Stimulated activated CD4-positive, alpha-beta T cell treated with anti-CD3 and anti-CD28 coated beads, Interleukin-1b, Interleukin-23, amount 100 ng/mL, for 1 hour (primary cell): ENCODE measurements at places on chromosomes 5 and 9.

- no peak for DNase-seq
Observed at GRCh38 chr5:88391116-88391515, 122.5 kb upstream of the TMEM161B start.

- no peak for DNase-seq
Observed at GRCh38 chr9:115202181-115202580, 84.2 kb upstream of the TNC start.

DNA sequence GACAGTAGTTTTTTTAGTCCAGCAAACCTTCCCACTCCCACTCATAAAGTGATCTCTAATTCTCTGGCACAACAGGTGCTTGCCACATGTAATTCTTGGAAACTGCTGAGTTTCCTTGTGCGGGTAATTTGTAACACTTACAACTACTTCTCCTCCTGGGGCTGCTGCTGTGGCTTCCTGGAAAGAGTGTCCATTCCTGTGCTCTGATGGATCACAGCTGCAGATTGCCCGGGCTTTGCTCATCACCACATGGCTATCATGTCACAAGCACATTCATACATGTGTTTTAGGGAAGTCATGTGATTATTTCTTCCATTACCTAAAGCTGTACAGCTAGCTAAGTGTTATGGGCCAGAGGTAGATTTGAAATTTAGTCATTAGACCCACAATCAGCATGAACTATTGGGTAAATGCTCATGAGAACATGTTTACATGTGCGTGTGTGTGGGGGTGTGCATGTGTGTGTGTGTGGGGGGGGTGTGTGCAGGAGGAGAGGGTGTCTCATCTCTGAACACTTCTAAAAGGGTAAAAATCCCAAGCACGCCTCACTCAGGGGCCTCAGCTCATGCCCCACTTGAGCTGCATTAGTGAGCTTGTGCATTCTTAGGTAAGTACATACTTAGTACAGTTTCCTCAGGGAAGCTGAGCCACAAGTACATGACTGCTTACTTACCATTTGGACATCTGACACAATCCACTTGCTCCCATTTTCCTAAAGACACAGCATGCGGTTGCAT, 118.1 kb upstream of the CCDC112 start:
- DNase-seq = no peak

DNA sequence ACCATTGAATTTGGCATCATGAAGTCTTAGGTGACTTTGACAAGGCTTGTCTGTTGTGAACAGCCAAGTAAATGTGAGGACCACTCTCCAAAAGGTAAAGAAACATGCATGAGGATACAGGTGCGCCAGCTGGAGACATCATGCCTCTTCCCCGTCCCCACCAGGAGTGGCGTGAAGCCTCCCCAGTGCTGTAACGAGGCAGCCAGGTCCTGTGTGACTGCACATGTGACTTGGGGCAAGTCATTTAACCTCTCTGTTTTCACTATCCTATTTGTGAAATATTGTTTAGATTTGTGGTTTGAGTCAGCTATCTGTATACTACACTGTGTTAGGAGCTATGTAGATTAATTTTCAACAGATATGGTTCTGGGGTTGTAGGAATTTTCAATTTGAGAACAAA, 65.0 kb downstream of the DOCK8 start:
- DNase-seq = no peak

GRCh38 chr5:102582696-102583095, 83.9 kb upstream of the SLCO6A1 start:
- no peak for DNase-seq
